ENCODE measurements at places on chromosomes 7 and 10.

GRCh38 chr10:62333135-62333889, 40.9 kb upstream of the ZNF365 start:
- no peak for DNase-seq

- DNase-seq = no peak
These were observed 50.4 kb downstream of the SEC23IP start for GRCh38 chr10:119942973-119943372.

GRCh38 chr7:26179826-26180497, 20.6 kb downstream of the HNRNPA2B1 start:
- DNase-seq = no peak

DNA sequence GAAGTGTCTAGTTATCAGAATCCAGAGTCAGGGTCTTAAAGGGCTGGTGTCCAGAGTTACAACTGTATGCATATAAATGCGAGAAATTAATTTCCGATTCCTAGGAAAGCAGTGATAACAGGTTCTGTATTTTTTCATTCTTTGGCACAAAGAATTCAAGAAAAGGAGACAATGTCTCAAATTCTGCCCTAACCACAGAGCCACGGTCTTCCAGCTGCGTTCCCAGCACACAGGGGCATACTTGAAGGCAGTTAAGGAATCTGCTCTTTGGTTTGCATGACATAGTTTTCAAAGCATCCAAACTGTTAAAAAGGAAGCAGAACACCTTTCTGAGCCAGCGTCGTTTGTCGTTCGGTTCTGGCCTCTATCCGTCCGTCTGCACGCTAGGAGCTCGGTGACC, 416.9 kb upstream of the MKI67 start:
- DNase-seq = no peak

DNA sequence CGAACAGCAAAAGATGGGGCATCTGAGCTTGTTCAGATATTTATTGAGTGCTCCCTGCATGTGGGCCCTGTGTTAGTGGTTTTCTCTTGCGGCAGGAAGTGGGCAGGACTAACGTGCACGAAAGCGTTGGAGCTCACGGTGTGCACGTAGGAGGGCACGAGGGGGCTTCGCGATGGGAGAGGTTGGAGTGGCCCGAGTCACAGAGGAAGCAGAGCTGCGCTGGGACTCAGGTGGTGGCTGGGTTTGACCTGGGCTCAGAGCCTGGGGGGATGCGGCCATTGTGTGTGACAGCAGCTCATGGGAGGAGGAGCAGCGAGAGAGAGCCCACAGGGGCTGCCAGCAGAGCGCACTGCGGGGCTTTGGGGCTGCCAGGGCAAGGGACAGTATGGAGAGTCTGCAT, 7.7 kb downstream of the ZSCAN25 start:
- no peak for DNase-seq

- no peak for DNase-seq
These were observed 7.6 kb downstream of the STEAP4 start for GRCh38 chr7:88299126-88299525.

DNA sequence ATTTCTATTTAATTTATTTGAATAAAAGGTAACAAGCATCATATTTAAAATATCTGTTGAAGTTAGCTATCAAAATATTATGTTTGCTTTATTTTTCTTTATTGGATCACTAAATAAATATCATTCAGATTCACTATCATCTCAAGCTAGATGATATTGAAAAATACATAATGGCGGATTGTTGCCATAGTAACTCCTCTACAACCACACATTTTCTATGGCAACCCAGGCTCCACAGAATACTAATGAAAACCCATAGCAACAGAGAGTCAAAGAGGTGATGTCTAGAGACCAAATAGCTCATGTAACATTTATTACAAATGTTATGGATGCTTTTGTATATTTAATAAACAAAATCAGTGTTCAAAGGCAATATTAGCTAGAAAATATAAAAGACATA, 148.9 kb upstream of the CDK1 start:
- DNase-seq = no peak

DNA sequence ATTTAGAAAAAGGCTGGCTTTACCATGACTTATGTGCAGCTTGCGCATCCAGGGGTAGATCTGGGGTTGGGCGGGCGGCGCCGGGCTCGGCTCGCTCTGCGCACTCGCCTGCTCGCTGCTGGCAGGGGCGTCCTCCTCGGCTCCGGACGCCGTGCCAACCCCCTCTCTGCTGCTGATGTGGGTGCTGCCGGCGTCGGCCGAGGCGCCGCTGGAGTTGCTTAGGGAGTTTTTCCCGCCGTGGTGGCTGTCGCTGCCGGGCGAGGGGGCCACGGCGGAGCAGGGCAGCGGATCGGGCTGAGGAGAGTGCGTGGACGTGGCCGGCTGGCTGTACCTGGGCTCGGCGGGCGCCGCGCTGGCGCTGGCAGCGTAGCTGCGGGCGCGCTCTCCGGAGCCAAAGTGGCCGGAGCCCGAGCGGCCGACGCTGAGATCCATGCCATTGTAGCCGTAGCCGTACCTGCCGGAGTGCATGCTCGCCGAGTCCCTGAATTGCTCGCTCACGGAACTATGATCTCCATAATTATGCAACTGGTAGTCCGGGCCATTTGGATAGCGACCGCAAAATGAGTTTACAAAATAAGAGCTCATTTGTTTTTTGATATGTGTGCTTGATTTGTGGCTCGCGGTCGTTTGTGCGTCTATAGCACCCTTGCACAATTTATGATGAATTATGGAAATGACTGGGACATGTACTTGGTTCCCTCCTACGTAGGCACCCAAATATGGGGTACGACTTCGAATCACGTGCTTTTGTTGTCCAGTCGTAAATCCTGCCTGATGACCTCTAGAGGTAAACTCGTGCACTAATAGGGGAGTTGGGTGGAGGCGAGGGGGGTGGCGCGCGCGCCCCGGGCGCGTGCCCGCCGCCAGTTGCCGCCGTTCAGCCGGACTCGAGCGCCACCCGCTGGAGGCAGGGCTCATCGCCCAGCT, at the start of gene HOXA5:
Gene HOXA5 (minus strand): TSS at position 659 of the 927 bp plus-strand sequence. CDS start 74 bp downstream, at position 585.
- peak; percentile 93 for DNase-seq

- DNase-seq = peak; percentile 64
These were observed 56.7 kb downstream of the JCAD start for GRCh38 chr10:30002426-30003266.

- no peak for DNase-seq
These were observed 2.1 kb downstream of the BAIAP2L1 start for GRCh38 chr7:98398567-98399372.

DNA sequence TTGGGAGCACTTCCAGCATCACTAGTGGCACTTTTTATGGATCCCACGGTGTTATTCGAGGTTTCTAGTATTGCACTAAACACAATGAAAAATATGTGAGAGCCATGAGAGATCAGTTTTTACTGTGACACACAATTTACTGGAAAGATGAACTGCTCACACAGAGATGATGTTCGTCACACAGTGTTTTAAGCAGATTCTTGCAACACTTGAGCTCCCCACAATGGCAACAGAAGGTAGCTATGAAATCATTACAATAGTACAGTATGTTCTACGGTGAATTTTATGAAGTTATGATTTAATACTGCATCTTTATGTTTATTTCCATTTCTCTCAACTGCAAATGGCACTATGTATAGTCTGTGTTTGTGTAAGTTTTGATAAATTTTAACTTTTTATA, 27.4 kb upstream of the ENTPD1 start:
- no peak for DNase-seq

- no peak for DNase-seq
These were observed 479.6 kb upstream of the POM121L12 start for GRCh38 chr7:52555805-52556204.
